ENCODE measurements at places on chromosomes 12 and 14. TPM values are rescaled to one million over a fixed set of nuclear protein-coding genes. Genes with fewer than 3 reads are reported as not detected.

VDR gene
- total RNA-seq: 23.4 TPM

SERPINA10 gene
- total RNA-seq: not detected

ATL1 gene
- total RNA-seq: 3.2 TPM

CDKN3 gene
- 66.4 TPM for total RNA-seq

RND1 gene
- 1.2 TPM for total RNA-seq

TC2N gene
- total RNA-seq: 12.6 TPM

TAS2R19 gene
- 3.4 TPM for total RNA-seq

KCNH3 gene
- total RNA-seq: not detected

ITGB7 gene
- total RNA-seq: 1.0 TPM

RNASE3 gene
- not detected for total RNA-seq

HOXC9 gene
- total RNA-seq: 5.2 TPM

KLRF1 gene
- total RNA-seq: not detected

CCDC198 gene
- total RNA-seq: not detected

REP15 gene
- 0.86 TPM for total RNA-seq

LRRK2 gene
- 4.5 TPM for total RNA-seq

LRP1-AS gene
- not detected for total RNA-seq

TAS2R43 gene
- not detected for total RNA-seq

FERMT2 gene
- 62.7 TPM for total RNA-seq

HSPA2 gene
- 0.51 TPM for total RNA-seq

KRT80 gene
- total RNA-seq: 27.4 TPM

DTX3 gene
- 1.7 TPM for total RNA-seq

SLC4A8 gene
- 1.1 TPM for total RNA-seq

BIN2 gene
- not detected for total RNA-seq

GARIN6 gene
- total RNA-seq: not detected

RASSF9 gene
- 1.5 TPM for total RNA-seq

GPRC5D gene
- not detected for total RNA-seq

PYGL gene
- total RNA-seq: 75.4 TPM

OTX2 gene
- not detected for total RNA-seq

TAS2R20 gene
- 1.1 TPM for total RNA-seq

ADGRD1 gene
- 0.68 TPM for total RNA-seq

CYP46A1 gene
- 0.20 TPM for total RNA-seq

FAM222A gene
- 0.19 TPM for total RNA-seq

INSM2 gene
- 0.10 TPM for total RNA-seq

KLRC1 gene
- not detected for total RNA-seq

LALBA gene
- total RNA-seq: not detected

TROAP gene
- 41.9 TPM for total RNA-seq

COA8 gene
- 70.8 TPM for total RNA-seq

LBHD2 gene
- total RNA-seq: not detected

OR11G2 gene
- not detected for total RNA-seq

OR4L1 gene
- total RNA-seq: not detected

SCNN1A gene
- total RNA-seq: 136 TPM

TAS2R13 gene
- 0.68 TPM for total RNA-seq

GLI1 gene
- not detected for total RNA-seq

METTL3 gene
- total RNA-seq: 46.7 TPM

HOMEZ gene
- total RNA-seq: 6.6 TPM

TMEM132D gene
- not detected for total RNA-seq

LRFN5 gene
- total RNA-seq: not detected

PTPRO gene
- 0.74 TPM for total RNA-seq

GPR84 gene
- 0.17 TPM for total RNA-seq

NID2 gene
- total RNA-seq: not detected

RHOJ gene
- not detected for total RNA-seq

ARG2 gene
- total RNA-seq: 17.6 TPM
